Stimulated activated naive B cell treated with anti-CD40 and anti-IgM and Interleukin-4, amounts not matched to agents 10 μg/mL and 1 μg/mL and 100 μg/mL, for 72 hours (primary cell): ENCODE measurements at places on chromosomes 1 and 21.

GRCh38 chr1:118990513-118991152, 2.5 kb upstream of the TBX15 start:
- DNase-seq, result no peak

DNA sequence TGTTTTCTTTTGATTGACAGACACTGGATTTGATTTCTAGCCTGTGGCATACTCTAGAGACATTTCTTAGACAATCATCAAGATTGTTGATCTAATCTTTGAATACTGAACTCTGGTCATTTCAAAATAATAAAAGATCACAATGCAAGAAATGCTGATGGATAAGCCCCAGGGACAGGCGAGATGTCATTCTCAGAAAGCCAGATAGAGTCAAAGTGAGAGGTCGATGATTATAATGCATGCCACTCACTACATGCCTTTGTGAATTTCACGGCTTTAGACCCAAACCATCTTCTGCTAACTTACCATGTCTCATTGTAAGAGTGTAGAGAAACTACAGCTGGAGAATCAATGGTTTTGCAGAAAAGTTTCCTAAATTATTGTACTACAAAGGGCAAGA, 257.1 kb downstream of the DYRK1A start:
- no peak for DNase-seq

GRCh38 chr1:229666585-229666984, 40.5 kb downstream of the URB2 start:
- no peak for DNase-seq

- no peak for DNase-seq
Measured at GRCh38 chr1:227883073-227883520, 64.6 kb downstream of the WNT9A start.

GRCh38 chr21:15520811-15521643, 208.8 kb upstream of the USP25 start:
- no peak for DNase-seq

DNA sequence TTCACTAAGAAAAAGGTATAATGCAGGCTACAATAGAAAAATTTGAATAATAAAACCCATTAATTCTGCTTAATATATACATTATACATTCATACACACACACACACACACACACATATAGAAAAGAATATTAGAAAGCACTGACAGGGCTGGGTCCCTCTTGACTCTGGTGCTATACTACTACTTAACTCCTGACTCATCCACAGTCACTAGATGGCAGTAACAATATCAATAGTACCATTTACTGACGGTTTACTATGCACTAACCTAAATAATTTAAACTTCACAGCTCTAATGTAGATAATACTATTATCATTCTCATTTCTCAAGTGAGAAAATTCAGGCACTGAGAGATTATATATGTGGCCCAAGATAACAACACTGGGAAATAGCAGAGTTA, 87.5 kb downstream of the COP1 start:
- no peak for DNase-seq

DNA sequence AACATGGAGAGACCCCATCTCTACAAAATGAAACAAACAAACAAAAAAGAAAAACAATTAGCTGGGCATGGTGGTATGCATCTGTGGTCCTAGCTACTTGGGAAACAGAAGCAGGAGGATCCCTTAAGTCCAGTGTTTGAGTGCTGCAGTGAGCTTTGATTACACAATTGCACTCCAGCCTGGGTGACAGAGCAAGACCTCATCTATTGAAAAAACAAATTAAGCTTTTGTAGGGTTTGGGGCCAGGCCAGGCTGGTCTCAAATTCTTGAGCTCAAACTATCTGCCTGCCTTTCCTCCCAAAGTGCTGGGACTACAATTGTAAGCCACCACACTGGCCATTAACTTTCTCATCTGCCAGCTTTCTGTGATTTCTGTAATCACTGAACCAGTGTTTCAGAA, 27.2 kb downstream of the NIPAL3 start:
- no peak for DNase-seq

GRCh38 chr1:57741521-57741920, 317.7 kb upstream of the DAB1 start:
- no peak for DNase-seq

DNA sequence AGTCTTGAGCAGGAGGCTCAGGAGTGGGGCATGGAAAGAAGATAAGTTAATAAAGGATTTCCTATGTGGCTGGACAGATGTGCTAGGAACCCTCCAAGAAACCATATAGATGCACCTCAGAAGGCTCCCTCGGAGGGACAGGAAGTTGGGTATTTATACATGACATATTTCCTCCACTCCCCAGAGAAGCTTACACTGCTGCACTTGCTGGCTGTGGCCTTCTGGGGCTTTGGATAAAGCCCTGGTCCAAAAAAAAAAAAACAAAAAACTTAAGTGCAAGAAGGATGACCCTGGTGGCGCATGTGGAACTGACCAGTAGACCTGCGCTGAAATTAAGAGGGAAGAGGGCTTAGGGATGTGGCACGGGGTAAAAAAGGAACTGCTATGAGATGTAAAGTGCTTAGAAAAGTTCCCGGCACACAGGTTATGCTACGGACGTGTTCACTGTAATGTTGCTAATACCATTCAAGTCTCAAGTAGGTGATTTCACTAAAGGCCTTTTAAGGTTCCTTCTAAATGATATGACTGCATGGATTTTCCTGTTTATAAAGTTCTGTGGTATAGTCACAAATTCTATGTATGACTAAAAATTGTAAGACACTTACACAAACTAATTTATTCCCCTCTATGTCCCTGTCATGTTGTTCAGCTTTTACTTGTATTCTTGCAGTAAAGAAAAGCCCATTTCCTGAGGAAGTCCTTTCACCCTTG, 253.6 kb downstream of the HMCN1 start:
- DNase-seq, result no peak

DNA sequence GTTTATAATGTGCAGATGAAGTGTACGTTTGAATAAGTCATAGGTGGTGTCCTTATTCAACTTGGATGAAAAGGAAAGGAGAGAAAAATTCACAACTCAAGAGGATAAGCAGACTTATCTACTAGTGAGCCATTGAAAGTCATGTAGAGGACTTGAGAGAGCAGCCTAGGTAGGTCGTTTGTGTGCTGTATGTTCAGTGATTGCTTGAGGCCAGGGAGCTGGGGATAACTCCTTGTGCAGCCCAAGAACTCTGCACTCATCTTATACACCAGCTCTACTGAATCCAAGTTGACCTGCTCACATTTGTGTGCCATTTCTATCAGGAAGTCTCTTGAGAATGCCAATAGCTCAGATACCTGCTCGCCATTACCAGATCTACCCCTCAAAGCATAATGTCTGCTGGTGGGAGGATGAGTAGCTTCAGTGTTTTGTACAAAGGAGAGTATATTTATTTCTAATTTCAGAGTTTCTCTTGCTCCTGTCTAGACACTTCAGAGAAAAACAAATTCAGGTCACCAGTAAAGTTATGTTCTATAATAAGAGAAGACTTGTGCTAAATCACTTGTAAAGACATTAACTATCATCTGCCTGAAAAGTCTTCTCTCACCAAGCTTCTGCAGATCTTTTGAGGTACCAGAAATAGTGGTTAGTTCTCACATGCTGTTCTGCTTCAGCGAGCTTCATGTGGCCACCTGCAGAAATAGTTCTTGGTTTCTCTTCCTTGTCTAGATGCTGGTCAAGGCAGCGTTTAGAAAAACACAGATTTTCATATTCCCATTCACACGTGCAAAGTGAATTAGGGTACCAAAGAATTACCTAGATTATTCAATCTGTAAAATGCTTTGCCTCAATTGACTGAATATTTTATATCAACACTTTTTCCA, 10.8 kb downstream of the S1PR1 start:
- DNase-seq, result peak; percentile 58

DNA sequence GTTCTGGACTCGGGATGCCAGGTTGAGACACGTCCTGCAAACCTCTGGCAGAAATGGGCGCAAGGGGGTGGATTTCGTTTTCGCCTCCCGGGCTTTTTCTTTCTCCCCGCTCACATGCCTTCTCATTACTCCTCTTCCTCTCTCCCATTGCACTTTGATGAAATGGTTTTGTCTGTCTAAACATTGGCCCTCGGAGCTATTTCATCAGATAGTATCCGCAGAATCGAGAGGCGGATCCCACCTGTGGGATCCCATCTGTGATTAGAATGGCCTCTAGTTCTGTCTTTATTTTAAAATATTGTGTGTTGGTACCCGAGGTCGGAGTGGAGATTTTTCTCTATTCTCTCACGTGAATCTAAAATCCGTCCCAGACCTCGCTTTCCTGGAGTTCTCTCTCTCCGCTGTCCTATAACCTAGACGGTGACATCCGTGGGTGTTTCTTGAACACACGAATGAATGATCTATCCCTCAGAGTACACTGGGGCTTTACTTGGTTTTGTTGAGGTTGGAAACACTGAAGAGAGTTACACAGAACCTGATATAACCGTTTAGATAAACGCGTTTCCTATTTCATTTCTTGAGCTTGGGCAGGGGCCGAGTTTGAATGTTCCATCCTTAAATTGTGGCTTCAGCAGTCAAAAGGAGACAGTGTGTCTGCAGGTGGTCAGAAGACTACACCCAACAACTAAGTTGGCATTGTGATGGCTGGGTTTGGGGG, 2.0 kb downstream of the EDARADD start:
- DNase-seq, result no peak

GRCh38 chr1:59979666-59980065, 53.1 kb upstream of the CYP2J2 start:
- DNase-seq, result no peak

GRCh38 chr1:39761016-39761415, 10.1 kb downstream of the OXCT2 start:
- no peak for DNase-seq

DNA sequence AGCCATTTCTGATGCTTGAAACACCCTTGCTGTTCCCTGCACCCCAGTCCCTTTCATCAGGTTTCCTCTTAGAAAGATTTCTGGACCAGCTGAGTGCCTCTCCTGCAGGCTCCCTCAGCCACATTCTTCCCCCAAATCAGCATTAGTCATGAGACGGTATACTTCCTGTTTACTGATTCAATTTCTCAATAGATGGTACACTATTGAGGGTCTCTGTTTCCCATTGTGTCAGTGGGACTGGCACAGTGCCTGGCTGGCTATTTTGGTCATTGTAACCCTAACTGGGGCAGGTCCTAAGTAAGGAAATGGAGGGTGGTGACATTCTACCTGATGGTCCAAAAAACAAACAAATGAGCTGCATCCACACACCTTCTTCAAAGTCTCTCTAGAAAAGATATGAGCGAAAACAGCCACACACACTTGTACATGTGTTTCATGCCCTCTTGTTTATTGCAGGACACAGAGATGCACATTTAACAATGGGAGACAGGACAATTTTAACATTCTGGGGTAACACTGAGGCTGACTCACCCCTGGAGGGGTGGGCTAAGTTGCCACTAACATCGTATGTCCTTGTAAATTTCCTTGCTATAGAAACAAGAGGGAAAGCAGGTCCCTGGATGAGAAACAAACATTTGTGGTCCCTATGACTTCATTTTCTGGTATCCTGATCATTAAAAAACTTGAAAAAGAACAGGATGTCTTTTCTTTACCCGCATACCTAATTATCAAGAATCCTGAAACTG, 77.5 kb downstream of the RRAGC start:
- DNase-seq, result no peak

GRCh38 chr1:205690122-205690756, 9.9 kb upstream of the SLC45A3 start:
- DNase-seq, result no peak

- DNase-seq, result no peak
Measured at GRCh38 chr1:172118618-172119017, 277.3 kb downstream of the DNM3 start.

- no peak for DNase-seq
Measured at GRCh38 chr1:183733715-183734114, 71.2 kb upstream of the RGL1 start.

DNA sequence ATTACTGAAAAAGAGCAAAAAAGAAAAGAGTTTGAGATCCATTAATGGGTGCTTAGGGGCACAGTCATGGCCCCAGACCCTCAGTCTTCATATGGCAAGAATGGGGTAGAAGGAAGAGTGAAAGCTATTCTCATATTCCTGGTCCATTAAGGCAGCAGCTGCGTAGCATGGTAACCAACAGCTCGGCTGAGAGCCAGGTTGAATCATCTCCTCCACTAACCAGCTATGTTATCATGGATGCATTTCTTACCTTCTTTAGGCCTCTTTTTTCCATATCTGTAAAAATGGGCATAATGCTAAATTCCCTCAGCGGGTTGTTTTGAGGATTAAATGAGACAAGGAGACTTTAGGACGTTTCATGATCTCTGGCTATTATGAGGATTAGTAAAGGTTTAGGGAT, 15.0 kb upstream of the SARS1 start:
- DNase-seq, result no peak

DNA sequence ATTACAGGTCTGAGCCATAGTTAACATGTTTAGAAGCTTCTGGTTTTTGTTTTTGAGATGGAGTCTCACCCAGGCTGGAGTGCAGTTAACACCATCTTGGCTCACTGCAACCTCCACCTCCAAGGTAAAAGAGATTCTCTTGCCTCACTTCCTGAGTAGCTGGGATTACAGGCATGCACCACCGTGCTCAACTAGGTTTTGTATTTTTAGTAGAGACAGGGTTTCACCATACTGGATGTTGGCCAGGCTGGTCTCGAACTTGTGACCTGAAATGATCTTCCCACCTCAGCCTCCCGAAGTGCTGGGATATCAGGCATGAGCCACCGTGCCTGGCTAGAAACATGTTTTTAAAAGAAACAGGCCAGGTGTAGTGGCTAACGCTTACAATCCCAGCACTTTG, 10.5 kb downstream of the NDUFS5 start:
- DNase-seq, result no peak

GRCh38 chr21:38221594-38221993, 35.2 kb upstream of the KCNJ15 start:
- DNase-seq, result no peak

- no peak for DNase-seq
Measured at GRCh38 chr1:21956720-21957552, 19.8 kb upstream of the HSPG2 start.

- no peak for DNase-seq
Measured at GRCh38 chr21:27365394-27365793, 398.5 kb upstream of the ADAMTS5 start.

GRCh38 chr21:29490016-29490415, 191.3 kb downstream of the BACH1 start:
- DNase-seq, result no peak

- no peak for DNase-seq
Measured at GRCh38 chr1:200873116-200873670, 412 bp downstream of the GPR25 start.

DNA sequence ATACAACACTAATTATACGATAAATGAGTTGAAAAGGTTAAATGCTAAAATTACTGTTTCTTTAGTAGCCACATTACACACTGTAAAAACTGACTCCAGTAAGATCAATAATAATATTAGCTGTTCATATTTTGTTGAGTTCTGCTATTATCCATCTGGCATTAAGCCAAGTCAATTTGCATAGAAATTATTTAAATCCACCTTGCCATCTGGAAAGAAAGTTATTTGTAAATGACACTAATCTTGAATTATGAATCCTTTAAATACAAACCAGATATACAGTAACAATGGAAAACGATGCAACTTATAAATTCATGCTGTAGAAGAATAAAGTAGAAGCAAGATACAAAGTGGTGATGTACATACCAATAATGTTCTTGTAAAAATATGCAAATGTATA, 81.4 kb upstream of the BCL10 start:
- no peak for DNase-seq

- no peak for DNase-seq
Measured at GRCh38 chr1:223707256-223708000, 4.9 kb upstream of the CAPN2 start.

- no peak for DNase-seq
Measured at GRCh38 chr1:89844860-89845259, 24.0 kb downstream of the LRRC8D start.
